ENCODE measurements at places on chromosomes 2 and 18.

DNA sequence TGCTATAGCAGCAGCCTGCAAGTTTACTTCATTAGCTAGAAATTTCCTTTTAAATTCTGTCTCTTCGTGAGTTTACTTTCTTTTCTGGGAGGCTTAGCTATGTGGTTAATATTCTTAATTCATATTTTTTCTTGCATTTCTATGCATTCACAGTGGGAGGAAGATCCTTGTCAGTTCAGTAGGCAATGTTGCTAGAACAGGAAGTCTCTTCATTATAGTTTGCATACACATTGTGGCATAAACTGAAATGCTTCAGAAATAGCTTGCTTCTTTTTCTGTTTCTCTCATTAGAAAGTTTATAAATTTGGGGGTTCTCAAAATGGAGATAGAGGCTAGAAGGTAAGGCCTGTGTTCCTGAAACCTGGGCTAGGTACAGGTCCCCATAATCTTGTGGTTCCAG is 8.1 kb upstream of the ARHGAP15 start:
- no peak for DNase-seq

DNA sequence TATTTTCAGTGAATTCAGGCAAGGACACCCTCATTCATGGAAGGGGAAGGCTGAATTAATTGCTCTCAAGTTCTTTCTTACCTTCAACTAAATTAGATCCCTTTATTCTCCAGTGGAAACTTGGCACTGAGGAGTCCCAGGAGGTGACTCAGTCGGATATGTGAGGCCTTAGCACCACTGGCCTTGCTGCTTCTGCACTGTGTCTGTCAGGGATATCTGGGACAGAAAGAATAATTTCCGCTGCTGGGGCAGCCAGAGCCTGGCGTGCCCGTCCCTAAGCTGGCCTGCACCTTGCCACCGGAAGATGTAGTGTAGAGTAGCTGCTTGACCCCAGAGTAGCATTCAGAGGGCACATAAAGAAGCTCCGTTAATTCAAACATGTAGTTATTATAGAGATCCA is 53.4 kb downstream of the LIMS1 start:
- peak; percentile 56 for DNase-seq

- DNase-seq: no peak
These were observed 136.5 kb downstream of the NR4A2 start for GRCh38 chr2:156196031-156196430.

GRCh38 chr2:132609101-132609890 is 60.7 kb downstream of the LYPD1 start:
- DNase-seq: no peak

DNA sequence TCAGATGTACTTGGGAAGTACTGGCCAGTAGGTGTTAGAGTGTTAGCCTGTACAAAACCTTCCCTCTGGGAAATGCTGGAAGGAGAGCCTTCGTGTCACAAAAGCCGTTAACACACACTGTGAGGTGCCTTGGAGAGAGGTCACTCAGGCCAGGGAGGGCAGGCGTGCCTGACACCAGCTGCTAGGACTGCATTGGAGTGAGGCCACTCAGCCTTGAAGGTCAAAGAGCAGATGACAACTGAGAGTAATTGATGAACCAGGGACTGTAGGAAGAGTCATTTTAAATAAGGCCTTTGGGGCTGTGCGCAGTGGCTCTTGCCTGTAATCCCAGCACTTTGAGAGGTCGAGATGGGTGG is 45.4 kb downstream of the ASAP2 start:
- no peak for DNase-seq

GRCh38 chr2:150286730-150287362 is 200.6 kb downstream of the RND3 start:
- peak; percentile 8 for DNase-seq

DNA sequence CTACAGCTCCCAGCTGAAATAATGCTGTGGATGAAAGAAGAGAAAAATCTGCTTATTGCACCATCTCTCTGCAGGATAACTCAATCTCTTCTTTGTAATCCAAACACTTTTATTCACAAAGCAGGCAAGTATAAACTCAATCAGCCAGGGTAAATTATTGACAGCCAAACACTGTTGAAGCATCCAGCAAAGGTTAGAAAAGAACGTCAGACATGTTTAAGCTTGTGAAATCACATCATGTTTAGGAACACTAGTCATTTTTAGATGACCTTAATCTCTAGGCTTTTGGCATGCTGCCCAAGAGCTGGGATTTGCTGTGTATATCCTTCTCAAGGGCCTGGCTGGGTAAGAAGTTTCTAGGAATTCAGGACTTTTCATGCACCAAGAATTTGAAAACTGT is 1148.1 kb upstream of the FANCL start:
- DNase-seq: peak; percentile 0
